ENCODE measurements at places on chromosomes 2 and 18.

DNA sequence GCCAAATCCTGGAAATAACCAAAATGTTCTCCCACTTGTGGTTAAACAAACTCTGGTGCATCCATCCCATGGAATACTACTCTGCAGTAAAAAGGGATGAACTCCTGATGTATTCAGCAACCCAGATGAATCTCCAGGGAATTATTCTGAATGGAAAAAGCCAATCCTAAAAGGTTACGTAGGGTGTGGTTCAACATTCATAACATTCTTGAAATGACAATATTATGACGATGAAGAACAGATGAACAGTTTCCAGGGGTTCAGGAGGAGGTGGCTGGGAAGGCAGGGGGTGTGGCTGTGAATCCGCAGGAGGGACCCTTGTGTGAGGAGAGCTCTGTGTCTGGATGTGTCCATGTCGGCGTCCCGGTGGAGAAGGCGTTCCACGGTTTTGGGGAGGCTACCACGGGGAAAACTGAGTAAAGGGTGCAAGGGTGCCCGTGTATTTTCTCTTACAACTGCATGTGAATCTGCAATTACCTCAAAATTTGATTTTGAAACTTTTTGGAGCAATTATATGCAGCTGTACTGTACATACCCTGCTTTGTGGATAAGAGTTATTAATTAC, 47.3 kb downstream of the KCNG2 start:
- DNase-seq, result no peak

- no peak for DNase-seq
Observed at GRCh38 chr2:121625953-121626352, 23.3 kb downstream of the CLASP1 start.

DNA sequence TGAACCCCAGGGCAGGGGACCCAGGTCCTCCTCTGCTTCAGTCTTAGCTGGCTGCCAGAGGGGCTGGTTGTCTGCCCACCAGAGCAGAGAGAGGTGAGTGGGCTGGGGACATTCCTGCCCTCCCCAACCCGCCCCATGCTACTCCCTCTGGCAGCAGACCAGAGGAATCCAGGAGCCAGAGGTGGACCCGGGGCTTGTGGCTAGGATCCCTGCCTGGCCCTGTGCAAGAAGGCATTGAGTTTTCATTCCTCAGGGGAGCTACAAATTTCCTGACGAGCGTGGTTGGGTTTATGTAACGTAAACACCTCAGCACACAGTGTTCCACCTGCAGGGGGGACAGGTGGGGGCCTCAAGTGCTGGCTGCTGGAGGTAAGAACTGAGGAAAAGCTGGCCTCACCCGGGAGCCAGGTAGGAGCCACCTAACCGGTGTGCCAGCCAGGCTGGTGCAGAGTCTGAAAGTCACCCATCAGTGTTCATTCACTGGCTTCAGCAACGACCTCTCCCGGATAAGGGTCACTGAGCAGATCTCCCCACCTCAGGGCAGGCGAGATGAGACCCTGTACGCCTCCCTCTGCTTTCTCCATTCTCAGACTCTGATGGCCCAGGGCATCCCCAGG, 246.8 kb downstream of the DYSF start:
- no peak for DNase-seq

GRCh38 chr2:196587739-196588138, 51.8 kb upstream of the CCDC150 start:
- DNase-seq, result no peak

Data from activated CD4-positive, CD25-positive, alpha-beta regulatory T cell (primary cell).